ENCODE measurements at places on chromosomes 11 and 22. TPM values are rescaled to one million over a fixed set of nuclear protein-coding genes. Genes with fewer than 3 reads are reported as not detected.

Gene FREY1
- polyA plus RNA-seq = 0.18 TPM

DNA sequence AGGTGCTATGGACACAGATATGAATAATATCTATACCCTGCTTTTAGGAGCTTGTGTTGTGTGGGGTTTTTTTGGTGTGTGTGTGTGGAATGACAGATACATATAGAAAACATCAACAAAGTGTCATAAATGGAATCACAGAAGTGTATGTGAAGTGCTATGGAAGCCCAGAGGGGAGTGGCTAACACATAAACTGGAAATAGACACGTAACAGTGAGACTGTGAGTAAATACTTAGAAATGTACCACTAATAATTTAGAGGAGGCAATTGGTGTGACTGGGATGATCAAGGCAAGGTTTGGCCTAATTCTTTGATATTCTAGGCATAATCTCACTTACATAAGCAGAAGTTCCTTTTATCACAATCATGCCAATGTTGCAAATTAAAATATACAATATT lies 169.3 kb upstream of the TENM4 start:
- DNase-seq = no peak

Gene TSSK2
- polyA plus RNA-seq = 0.09 TPM

DNA sequence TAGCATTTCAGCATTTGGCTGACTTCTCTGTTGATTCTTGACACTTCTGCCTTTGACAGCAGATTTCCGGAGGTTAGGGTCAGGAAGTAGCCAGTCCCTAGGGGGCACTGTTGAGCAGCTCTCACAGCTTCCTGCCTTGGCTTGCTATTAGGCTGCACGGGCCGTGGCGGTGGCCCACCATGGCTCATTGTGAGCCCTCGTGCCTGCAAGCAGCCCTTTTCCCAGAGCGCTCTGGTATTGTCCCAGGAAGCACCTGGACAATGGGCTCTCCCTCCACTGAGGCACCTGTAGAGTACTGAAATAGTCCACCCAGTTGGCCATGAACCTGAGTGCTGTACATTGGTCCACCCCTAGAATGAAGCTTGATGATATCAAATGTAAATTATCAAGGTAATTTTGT lies 100.2 kb upstream of the GAL start:
- peak; percentile 71 for DNase-seq

DNA sequence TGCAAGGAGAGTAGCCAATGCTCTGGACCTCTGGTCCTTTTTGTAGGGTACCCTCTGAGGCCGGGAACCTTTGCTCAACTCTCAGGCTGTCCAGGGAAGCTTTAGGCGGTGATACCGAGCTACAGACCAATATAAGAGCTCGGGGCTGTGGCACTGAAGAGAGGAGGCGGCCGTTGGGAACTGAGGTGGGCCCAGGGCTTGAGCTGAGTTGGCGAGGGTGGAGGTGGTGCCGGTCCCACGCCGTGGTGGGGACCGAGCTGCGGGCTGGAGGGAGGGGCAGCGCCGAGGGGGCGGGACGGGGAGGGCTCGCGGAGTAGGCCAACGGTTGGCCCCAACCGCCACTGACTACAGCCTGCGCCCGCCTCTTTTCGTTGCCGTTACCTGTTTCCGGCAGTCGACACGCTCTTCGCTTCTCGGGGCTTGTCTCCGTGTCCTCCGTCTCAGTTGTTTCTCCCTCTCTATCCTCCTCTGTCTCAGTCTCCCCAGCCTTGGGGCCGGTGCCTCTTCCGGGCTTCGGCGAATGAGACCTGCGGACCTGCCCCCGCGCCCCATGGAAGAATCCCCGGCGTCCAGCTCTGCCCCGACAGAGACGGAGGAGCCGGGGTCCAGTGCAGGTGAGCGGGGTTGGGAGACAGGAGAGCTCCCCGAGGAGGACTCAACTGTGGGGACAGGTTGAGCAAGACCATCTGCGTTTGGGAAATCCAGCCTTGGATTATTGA lies at the start of gene NEU3:
NEU3 (plus strand) TSS at position 393 of the 719 bp plus-strand sequence; CDS start at position 521, 128 bp downstream.
- DNase-seq = peak; percentile 91

Gene HTATIP2
- polyA plus RNA-seq = 18.4 TPM

Gene YWHAH
- polyA plus RNA-seq = 59.9 TPM

Gene MS4A13
- polyA plus RNA-seq = not detected

Gene SEC14L2
- polyA plus RNA-seq = 1.6 TPM

GRCh38 chr11:35802221-35802620 lies 139.6 kb downstream of the TRIM44 start:
- DNase-seq = no peak

GRCh38 chr11:28343304-28344233 lies 235.4 kb downstream of the METTL15 start:
- DNase-seq = no peak

DNA sequence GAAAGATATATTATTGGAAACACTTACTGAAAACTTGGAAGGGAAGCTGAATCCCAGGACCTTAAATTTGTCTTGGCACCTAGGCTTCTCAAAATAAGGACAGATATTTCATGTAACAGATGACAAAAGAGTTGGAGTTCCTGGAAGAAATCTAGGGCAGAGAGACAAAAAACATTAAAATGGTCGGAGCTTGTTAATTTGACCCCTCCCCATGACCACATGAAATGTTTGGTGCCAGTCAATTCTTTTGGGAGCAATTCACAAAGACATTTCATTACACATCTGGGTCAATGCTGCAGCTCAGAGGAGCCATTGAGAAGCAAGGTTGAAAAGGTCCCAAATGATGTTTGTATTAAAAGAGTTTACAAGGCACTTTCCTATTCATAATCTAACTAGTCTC lies 162.0 kb upstream of the GUCY1A2 start:
- DNase-seq = no peak

Gene CCDC15
- polyA plus RNA-seq = 0.09 TPM
